ENCODE measurements at places on chromosomes 3 and 15. TPM values are rescaled to one million over a fixed set of nuclear protein-coding genes. Genes with fewer than 3 reads are reported as not detected.

GOLGA8Q gene
- total RNA-seq = not detected

LSAMP gene
- total RNA-seq = not detected

ABI3BP gene
- total RNA-seq = not detected

GRCh38 chr3:104738271-104738670, 628.4 kb upstream of the ALCAM start:
- H3K4me3 ChIP-seq = no peak overlapping the region
- H3K36me3 ChIP-seq = no peaks in the 10 kb centered on the region
- no peak overlapping the region for H3K27ac ChIP-seq
- DNase-seq = no peak
- H3K4me1 ChIP-seq = no peaks in the 10 kb centered on the region

GRCh38 chr3:122890077-122890719, 95.3 kb downstream of the SLC49A4 start:
- H3K4me3 ChIP-seq = no peak overlapping the region
- no peak for DNase-seq
- H3K4me1 ChIP-seq = peaks cover 4% of the 10 kb centered on the region
- H3K27me3 ChIP-seq = no peaks in the 10 kb centered on the region

DNA sequence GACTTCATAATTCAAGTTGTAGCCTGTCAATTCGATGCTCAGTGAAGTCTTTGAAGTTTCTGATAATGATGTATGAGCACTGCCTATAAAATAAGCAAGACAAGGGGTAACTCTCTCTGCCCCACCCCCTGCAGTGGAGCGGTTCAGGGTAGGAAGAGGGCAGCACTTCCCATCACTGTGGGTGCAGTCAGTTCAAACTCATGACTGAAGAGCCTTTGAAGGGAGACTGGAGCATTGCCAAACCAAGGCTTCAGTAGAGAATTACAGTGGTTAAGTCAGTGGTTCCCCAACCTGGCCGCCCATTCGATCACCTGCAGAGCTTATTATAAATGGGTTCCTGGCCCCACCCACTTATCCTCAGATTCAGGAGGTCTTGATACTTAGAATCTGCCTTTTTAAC, 190.6 kb downstream of the SHQ1 start:
- H3K4me1 ChIP-seq = peaks cover 11% of the 10 kb centered on the region
- DNase-seq = peak; percentile 85
- H3K36me3 ChIP-seq = no peaks in the 10 kb centered on the region
- no peak overlapping the region for H3K27ac ChIP-seq
- no peak overlapping the region for H3K4me3 ChIP-seq

GRCh38 chr3:12882336-12883310, 41.3 kb upstream of the RPL32 start:
- H3K4me1 ChIP-seq = peaks cover 11% of the 10 kb centered on the region
- H3K4me3 ChIP-seq = no peak overlapping the region
- DNase-seq = no peak
- H3K27me3 ChIP-seq = no peaks in the 10 kb centered on the region
- H3K27ac ChIP-seq = no peak overlapping the region

DNA sequence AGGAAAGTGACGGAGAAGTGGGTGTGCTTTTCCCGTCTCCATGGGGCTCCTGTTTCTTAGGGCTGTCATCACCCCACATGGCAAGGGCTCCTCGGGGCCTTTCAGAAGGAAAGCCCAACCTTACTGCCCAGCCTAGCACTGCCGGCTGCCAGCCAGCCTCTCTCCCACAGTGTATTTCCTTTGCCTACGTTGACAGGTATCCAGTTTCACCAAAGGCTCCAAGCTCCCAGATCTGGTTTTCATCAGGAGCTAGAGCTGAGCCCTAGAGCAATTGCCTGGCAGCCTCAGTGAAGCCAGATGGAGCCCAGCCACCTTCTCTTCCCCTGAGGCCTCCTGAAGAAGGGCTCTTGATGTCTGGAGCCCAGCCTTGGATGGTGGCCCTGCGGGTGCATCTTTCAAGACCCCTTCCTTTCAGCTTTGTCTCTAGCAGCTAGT, 20.2 kb downstream of the CRABP1 start:
- DNase-seq = no peak
- H3K27me3 ChIP-seq = no peaks in the 10 kb centered on the region
- no peak overlapping the region for H3K4me3 ChIP-seq
- H3K36me3 ChIP-seq = no peaks in the 10 kb centered on the region

GRCh38 chr3:76474632-76475031, 565.3 kb upstream of the ROBO2 start:
- H3K4me1 ChIP-seq = no peaks in the 10 kb centered on the region
- DNase-seq = no peak
- H3K36me3 ChIP-seq = no peaks in the 10 kb centered on the region

- no peaks in the 10 kb centered on the region for H3K27me3 ChIP-seq
- DNase-seq = peak; percentile 8
- no peaks in the 10 kb centered on the region for H3K36me3 ChIP-seq
- no peaks in the 10 kb centered on the region for H3K4me1 ChIP-seq
- no peak overlapping the region for H3K27ac ChIP-seq
- no peak overlapping the region for H3K4me3 ChIP-seq
These were observed 364.9 kb upstream of the RBMS3 start for GRCh38 chr3:28915741-28916500.

DNA sequence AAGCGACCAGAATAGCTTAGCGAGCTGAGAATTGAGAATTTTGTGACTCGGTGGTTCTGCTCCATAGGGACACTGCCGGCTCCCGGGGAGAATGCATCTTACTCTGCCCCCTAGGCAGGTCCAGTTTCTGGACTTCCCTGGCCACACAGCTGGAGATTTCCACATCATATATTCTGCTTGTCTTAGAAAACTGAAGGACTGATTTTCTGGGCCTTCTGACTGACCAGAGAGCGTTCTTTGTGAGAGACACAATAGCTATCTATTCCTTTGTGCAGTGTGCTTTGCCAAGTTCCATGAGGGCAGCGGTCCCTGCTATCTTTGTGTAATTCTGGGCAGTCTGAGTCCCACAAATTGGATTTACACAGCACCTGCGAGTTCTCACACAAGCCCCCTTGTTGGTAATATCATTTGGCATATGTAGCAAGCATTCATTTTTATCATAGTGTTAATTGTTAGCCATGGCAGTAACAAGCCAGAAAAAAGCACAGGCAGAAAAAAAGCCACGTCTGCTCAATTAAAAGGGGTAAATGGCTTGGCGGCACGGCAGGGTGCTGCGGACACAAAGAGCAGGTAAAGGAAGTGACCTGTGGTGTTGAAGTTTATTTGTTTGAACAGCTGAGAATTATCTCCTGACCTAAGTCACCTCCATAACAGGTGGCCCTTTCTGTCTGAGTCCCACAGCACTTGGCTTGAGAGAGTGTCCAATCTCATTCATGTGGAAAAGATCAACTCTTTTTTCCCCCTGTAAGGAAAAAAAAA, 688.7 kb downstream of the TUSC7 start:
- H3K36me3 ChIP-seq = no peaks in the 10 kb centered on the region
- H3K4me3 ChIP-seq = no peak overlapping the region
- H3K4me1 ChIP-seq = no peaks in the 10 kb centered on the region
- no peaks in the 10 kb centered on the region for H3K27me3 ChIP-seq
- no peak for DNase-seq

All from CD4-positive, alpha-beta T cell (primary cell).